ENCODE measurements at places on chromosomes 1 and 21. TPM values are rescaled to one million over a fixed set of nuclear protein-coding genes. Genes with fewer than 3 reads are reported as not detected.
A peak's percentile ranks its signal among the peaks of the same experiment; 100 is the strongest.

TCHH gene
- not detected for polyA plus RNA-seq

- no peak for DNase-seq
Measured at GRCh38 chr1:65703853-65704252, 88.8 kb upstream of the PDE4B start.

DNA sequence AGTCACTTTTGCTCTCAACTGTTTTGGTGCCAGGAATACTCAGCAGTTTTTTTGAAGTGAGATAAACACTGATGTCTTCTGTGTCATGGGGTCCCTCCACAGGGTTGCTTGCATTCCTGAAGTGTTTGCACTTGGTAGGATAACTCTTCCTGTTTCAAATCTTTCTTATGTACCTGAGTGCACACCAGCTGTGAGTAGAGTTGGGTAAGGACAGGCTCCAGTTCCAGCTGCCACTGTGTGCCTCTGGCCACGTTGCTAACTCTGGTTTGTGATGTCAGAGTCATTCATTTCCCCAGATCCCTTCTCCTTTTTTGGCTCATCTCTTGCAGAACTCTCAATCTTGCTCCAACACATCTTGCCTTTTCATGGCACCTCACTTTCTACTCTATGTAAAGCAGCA, 356.3 kb upstream of the B3GALT2 start:
- DNase-seq = no peak

- DNase-seq = no peak
Measured at GRCh38 chr21:34559089-34559631, 47.1 kb upstream of the KCNE1 start.

MROH7 gene
- polyA plus RNA-seq = 5.9 TPM

GRCh38 chr1:228866468-228866867, 131.2 kb downstream of the RHOU start:
- no peak for DNase-seq

DNA sequence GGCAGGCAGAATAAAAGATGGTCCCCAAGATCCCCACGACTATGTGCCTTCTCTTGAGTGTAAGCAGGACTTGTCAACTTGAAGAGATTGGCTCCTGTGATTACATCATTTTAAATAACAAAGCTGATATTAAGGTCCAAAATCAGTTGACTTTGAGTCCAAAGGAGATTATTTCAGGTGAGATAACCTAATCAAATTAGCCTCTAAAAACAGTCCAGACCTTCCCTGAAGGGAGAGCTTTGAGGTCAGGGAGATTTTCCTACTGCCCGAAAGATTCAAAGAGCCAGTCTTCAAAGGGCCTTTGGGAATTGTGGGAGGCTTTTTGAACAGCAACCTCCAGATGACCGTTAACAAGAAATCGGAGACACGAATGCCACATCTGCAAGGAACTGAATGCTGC, 51.5 kb upstream of the NCAM2 start:
- no peak for DNase-seq

DNA sequence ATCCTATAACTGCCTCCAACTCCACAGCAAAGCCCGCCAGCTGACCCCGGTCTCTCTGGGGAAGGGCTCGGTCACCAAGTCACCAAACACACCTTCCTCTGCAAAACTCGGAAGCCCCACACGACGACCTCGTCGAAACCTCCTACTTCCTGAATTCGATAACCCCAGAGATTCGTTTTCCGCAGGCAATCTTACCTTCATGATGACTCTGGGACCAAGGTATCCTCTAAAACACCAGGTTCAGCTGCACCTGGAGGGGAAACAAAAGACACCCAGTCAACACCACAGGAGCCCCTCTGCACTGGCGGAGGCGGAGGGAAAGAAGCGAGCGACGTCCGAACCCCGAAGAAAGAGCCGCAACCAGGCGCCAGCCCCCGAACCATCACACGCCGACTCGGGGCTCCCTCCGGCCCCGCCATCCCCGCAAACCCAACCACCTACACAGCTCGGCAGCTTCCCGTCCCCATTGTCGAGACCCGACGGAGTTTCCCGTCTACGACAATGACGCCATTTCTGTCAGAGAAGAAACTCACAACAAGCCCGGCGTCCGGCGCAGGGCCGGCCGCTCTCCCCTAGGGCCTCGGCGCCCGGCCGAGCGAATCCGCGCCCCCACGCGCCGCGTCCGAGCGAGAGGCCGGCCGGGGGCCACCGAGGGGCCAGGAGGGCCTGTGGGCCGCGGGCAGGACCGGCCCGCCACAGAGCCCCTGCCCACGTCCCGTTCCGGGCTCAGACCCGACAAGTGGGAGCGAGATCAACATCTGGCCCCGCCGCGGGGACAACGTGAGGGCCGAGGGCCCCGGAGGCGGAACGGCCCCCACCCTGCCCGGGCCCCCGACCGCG, 1.0 kb downstream of the ARID4B start:
- peak; percentile 56 for DNase-seq

- DNase-seq = no peak
Measured at GRCh38 chr21:30482130-30482529, 2.0 kb upstream of the KRTAP19-1 start.

DNA sequence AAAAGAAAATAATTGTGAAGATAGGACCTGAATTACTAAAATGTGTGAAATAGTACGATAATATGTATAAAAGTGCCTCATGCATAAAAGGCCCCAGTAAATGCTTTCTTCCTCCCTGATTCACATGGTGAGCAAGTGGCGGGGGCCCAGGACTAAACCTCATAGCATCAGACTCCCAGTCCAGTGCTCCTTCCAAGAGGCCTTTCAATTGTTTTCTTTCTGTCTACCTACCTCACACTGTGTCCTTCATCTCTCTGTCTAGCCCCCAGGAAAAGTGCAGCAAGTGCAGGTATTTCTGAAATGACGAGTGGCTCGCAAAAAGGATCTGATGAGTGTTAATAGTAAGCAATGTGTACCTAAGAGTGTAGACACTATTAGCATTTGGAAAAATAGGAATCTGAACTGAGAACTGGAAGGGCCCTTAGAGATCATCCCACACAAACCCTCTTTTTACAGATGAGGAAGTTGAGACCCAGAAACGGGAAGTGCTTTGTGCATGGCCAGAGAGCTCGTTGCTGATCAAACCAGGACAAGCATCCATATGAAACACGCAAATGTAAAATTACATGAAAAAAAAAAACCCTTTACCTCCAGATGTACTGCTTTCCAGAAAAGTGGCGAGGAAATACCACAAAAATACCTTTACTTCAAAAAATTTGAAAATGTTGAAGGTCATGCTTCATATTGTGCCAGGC, 118.2 kb upstream of the HOOK1 start:
- DNase-seq = no peak

DNA sequence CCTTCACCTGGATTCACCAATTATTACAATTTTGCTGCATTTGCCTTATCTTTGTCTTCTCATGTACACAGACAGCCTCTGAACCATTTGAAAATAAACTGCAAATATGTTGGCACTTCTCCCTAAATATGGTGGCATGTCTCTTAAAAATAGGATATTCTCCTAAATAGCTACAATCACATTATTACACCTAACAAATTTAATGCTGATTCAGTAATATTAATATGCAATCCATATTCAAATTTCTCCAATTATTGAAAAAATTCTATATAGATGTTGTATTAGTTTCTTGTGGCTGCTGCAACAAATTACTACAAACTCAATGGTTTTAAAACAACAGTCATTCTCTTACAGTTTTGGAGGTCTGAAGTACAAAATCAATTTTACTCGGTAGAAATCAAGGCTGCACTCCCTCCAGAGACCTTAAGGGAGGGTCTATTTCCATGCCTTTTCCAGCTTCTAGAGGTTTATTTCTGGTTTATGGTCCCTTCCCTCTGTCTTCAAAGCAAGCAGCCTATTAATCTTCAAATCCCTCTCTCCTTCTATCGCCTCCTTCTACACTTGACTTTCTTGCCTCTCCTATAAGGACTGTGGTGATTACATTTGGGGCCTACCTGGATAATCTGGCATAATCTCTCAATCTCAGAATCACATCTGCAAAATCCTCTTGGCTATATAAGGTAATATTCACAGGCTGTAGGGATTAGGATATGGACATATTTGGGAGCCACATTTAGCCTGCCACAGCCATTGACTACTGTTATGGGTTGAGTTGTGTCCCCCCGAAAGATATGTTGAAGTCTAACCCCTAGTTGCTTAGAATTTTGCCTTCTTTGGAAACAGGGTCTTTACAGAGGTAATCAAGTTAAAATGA, 52.5 kb upstream of the BOLA1 start:
- DNase-seq = no peak

- no peak for DNase-seq
Measured at GRCh38 chr1:237877631-237878030, 13.1 kb downstream of the ZP4 start.

TP73 gene
- 2.1 TPM for polyA plus RNA-seq

GRCh38 chr1:179917601-179918429, 35.7 kb downstream of the TOR1AIP1 start:
- no peak for DNase-seq

DNA sequence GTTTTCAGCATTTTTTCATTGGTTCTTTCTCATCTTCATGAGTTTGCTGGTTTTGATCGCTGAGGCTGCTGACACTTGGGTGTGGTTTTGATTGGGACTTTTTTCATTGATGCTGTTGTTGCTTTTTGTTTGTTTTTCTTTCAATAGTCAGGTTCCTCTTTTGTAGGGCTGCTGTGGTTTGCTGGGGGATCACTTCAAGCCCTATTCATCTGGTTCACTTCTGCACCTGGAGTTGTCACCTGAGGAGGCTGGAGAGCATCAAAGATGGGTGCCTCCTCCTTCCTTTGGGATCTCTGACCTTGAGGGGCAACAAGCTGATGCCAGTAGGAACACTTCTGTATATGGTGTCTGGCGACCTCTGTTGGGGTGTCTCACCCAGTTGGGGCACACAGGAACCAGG, 1279.9 kb upstream of the TMPRSS15 start:
- no peak for DNase-seq

DNA sequence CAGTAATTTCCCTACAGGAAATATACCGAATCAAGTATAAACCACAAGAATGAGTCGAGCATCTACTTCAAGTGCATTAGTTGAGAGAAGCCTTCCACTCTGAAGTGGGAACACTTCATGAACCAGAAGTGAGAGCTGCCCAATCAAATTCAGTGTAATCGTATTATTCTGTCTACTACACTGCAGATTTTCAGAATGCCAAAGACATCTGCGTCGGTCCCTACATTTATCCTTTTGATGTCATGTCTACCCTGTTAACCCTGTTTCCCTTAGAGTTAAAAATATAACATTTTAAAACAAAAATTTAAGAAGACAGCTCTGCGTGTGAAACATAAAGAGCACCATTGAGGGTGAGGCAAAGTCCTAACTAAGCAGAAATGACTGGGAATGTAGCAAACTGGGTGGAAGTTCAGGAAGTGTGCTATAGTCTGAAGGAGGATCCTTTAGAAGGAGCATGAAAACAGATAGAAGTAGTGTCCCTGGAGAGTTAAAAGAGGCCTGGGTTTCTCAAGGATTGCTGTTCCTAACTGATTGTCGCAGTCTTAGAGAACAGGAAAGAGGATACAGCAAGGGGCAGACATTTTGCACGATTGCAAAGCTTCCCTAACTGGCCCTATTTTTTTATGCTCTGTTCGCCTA, 291.2 kb downstream of the PTPRC start:
- DNase-seq = peak; percentile 36

KCNA2 gene
- 0.52 TPM for polyA plus RNA-seq

C1orf87 gene
- polyA plus RNA-seq = 1.7 TPM

FAM167B gene
- 7.6 TPM for polyA plus RNA-seq

DNA sequence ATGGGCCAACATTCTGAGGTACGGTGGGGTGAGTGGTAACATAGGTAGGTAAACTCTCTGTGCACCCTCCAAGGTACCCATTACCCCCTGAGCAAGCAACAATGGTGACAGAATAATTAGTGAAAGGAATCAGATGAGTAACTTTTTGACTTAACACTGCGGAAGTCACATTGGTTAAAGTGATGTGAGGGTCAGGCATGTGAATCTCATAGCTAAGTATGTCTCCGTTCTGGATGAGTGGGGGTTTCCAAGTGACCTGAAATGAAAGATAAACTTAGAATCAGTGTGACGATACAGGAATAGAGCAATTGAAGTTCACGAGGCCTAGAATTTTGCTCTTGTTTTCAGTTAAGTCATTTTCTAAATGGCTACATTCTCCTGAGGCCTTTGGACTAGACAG, 311.7 kb downstream of the KCTD3 start:
- no peak for DNase-seq

- no peak for DNase-seq
Measured at GRCh38 chr1:16241221-16241708, 4.3 kb upstream of the CPLANE2 start.
